ENCODE measurements at places on chromosomes 7 and 10.

- no peak for DNase-seq
These were observed 1.3 kb downstream of the SORBS1 start for GRCh38 chr10:95559896-95560277.

DNA sequence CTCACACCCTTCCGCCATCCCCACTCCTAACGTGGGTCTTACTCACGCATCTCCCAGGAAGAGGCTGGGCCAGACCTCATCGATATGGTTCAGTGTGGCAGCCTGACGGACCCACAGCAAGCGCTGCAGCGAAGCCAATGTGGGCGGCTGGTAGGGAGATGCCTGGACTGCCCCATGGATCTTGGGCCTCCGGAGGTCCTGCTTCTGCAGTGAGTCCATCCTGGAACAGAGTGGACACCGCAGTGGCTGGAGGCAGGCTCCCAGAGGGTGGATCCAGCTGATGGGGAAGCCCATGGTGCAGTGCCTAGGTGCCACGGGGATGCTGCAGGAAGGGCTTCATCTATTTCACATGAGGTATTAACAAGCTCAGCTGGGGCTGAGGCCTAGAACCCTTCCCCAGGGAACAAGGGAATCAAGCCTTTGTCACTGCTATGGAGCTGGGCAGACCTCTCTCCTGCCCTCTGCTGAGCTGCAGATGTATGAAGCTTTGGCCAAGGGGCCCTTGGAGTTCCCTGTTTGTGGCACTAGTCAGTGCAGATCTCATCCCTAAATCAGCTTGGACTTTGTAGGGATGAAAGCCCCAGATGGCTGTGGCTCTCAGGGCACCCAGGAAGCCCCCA, 13.7 kb upstream of the SAMD8 start:
- no peak for DNase-seq

- DNase-seq = no peak
These were observed 41.9 kb downstream of the SYPL1 start for GRCh38 chr7:106070201-106070551.

DNA sequence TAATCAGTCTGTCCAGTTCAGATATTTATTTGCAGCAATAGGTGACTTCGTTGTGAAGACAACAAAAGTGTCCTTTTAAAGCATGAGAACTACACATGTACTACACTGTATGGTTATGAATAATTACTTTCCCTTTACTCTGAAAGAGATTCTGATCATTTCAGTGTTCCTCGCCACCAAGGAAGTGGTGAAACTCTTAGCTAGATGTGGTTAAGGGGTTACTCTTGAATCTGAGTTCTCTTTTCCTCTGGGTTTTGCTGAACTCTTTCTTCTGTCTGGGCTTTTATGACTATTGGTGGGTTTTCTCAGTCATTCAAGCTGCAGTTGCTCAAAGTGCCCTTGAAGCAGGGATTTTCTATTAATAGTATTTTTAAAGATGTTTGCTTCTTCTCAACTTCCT, 127.9 kb upstream of the SEM1 start:
- DNase-seq = no peak

- no peak for DNase-seq
These were observed 255.4 kb downstream of the WDR11 start for GRCh38 chr10:121106611-121107010.

GRCh38 chr7:40859076-40859475, 724.3 kb downstream of the SUGCT start:
- DNase-seq = no peak

- DNase-seq = no peak
These were observed 118.3 kb downstream of the CCDC71L start for GRCh38 chr7:106542550-106543220.

DNA sequence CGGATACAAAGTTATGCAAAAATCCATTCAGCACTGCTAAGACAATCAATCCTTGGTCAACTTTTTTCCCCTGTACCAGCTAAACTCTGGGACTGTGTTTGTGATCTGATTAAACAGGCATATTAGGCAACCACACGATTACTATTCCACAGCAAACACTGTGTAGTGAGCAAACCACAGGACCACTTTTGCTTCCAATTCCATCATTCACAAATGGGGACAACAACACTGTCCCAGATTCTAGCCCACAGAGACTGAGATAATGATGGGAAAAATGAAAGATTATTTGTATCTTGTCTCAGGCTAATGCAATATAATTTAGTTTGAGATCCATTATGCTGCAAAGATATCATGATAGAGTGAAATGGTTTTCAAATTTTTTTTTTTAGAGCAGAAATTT, 163.7 kb upstream of the AOAH start:
- DNase-seq = no peak

- no peak for DNase-seq
These were observed 71.8 kb downstream of the SKAP2 start for GRCh38 chr7:26792576-26792975.

DNA sequence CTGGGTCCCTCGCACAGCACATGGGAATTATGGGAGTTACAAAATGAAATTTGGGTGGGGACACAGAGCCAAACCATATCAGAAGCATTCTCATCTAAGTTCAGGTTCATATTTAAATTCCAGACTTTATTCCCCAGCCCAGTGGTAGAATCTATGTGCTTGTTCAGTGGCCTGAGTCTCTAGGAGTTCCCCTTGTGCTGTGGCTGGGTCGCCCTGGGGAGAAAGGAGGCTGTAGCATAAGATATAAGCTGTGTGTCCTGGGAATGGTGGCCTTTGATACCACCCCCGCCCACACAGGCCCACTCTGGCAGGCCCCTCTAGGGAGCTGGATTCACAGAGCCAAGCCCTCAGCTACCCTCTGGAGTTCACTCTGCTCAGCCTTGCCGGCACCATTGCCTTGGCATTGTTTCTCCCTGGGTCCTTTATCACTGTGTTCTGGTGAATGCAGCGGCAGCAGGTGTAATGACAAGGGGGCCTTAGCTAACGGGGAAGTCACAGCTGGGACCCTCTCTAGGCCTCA, 64.2 kb downstream of the MINDY4 start:
- DNase-seq = no peak

GRCh38 chr7:45625714-45626440, 51.7 kb downstream of the ADCY1 start:
- DNase-seq = no peak

DNA sequence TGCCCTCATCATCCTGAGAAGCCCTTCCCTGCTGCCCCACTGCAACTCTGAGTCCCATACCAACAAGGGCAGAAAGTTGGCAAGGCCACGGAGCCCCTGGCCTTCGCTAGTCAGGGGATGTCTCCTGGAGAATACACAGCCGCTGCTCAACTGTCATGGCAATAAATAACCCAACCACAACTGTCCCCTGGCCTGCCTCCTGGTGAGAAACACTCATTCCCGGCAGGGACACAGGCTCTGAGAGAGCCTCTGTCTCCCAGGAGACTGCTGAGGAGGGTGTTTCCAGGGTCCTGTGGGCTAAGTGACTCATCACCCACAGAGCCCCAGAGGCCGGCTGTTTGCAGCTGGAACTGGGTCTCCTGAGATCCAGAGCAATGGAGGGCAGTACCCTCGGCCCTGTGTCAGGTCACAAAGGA, 354.1 kb downstream of the TNS3 start:
- no peak for DNase-seq

GRCh38 chr10:79346012-79346340, 1.3 kb upstream of the PPIF start:
- DNase-seq = no peak

- no peak for DNase-seq
These were observed 43.3 kb upstream of the FMC1 start for GRCh38 chr7:139297795-139298194.

GRCh38 chr7:158409816-158410330, 177.8 kb downstream of the PTPRN2 start:
- DNase-seq = no peak

DNA sequence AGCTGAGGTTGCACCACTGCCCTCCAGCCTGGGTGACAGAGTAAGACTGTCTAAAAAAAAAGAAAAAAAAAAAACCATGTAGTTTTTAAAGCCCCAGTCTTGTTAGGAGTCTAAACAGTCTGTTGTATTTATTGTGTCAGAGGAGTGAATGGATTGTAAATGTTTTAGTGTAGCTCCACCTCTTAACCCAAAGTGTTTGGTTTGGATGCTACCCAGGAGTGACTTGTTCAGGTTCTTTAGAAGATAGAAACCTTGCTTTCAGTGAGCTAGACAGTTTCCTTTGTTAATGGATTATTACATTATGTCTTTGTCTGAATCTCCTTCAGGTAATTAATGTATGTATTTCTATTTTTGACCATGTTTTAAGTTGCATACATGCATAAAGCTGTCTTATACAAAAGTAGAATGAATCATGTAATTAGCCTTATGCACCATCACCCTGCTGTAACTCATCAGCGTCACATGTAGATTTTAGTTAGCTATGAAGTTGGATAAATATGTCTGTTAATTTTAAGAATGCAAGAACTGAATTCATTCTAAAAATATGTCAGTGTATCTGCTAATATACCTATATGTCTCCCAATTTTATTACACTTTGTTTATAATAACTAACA, 97.7 kb downstream of the TAF3 start:
- DNase-seq = no peak

DNA sequence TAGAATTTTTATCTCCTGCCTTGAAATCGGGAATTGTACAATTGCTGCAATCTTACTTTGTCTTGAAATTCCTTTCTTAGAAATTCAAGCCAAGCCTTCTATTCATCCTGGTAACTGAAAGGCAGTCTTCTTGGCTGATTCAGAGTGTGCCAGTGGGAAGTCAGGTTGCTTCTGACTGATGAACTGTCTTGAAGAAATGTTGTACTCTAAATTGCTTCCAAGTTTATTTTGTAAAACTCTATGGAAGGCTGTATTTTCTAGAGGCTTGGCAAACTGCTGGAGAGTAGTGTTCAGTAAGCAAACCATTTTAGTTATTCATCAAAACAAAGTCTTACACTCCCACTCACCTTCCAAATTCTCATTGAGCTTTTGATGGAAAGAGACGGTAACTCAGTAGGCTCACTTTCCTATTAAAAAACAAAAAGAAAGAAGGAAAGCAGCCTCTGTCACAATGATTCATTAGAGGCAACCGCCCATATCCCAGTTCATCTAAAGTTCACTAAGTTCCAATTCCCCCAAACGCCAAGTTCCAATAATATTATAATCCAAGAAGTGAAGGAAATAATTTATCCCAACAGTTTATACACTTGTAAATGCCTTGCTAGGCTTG, 187.9 kb upstream of the MALRD1 start:
- DNase-seq = no peak

- DNase-seq = no peak
These were observed 5.1 kb upstream of the SH2D4B start for GRCh38 chr10:80532571-80532970.

- DNase-seq = no peak
These were observed 157.5 kb downstream of the TAX1BP1 start for GRCh38 chr7:27897441-27897847.

- no peak for DNase-seq
These were observed 125.0 kb downstream of the PRLHR start for GRCh38 chr10:118470470-118470869.

DNA sequence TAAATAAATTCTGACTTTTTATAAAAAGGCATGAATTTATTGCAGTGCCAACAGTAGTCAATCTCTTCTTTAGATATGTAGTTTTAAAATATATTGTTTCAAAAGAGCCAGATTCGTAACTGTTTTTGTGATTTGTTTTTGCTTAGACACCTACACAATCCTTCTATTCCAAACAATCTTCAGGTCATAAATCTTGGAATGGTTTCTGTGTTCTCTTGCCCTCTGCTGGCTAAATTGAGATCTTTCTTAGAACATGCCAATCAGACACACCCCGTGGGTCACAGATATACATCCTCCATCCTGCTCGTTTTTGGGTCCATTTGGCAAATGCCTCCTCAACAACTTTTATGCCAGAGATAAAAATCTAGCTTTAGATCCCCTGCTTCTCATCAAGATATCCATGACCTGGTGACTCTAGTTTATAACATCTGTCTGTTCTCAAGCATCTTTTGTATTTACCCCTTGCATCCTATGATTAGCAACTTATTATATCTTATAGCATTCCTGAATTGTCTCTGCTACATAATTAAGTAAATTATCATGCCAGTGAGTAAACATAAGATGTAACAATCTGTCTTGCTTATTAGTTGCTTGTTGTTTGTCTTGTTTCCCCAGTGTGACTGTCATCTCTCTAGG, 35.3 kb upstream of the IFRD1 start:
- DNase-seq = no peak

DNA sequence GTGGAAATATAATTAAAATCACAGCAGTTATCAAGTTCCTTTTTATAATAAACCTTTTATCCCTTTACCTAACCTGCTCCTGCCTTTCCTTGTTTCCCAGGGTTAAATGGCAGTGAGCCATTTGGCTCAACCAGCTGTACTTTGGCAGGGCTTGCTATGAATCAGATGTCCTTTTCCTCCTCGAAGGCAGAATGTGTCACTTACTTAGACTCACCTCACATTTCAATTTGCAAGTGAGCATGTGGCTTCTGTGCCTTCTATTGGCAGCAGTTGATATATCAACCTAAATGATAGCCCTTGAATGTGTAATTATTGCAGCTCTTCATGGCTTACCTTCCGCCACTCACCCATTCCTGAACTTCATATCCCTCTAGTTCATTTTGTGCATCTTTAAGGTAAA, 301.7 kb downstream of the CSTF2T start:
- no peak for DNase-seq

DNA sequence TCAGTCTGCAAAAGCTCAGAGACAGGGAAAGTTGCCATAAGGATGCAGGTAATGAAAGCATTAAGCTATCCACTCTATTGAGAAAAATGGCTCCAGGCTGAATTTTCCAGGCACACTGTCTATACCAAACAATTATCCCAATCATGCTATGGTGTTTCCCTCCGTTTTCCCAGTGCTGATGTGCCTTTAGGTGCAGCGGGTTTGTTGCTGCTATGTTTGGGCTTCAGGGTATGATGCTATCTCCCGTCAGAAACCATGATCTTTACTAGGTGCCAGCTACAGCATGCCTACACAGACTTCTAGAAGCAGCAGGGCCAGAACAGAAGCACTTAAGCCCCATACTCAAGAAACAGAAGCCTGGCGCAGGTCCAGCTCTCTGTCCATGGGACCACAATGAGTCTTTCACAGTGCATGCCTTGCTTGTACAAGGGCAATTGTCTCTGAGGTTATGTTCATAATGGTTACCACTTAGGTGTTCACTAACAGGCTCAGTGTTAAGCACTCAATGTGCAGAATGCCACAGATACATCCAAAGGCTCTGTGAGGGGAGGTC, 19.4 kb downstream of the STEAP1B start:
- no peak for DNase-seq

- no peak for DNase-seq
These were observed 269.7 kb upstream of the NFE2L3 start for GRCh38 chr7:25882151-25882773.

DNA sequence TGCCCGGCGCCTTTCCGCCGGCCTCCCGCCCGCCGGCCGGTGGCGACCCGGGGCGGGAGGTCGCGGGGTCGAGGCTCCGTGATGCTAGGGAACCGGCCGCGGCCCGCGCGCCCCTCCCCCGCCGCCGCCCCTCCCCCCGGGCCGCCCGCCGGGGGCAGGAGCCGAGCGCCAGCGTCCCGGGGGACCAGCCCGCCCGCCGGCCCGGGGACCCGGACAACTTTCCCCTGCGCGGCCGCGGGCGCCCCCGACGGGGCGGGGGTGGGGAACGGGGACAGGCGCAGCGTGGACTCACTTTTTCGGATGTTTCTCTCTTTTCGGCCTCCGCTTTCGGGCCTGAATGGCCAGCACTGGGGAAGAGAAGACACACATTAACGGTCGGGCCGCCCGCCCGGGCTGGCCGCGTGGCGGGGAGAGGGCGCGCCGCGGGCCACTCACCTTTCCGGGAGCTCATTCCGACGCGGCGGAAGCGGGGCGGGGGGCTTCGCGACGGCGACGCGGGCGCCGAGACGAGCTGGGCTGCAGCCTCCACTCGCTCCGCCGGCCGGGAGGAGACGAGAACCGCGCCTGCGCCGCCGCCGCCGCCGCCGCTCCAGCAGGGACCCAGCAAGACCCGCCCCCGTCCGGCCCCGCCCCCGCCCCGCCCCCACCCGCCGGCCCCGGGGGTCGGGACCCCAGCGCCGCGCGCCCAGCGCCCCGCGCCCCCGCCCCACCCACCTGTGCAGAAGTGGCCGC, at the start of gene SRPK2:
Gene SRPK2 (minus strand): TSS at position 566 of the 732 bp plus-strand sequence.
- peak; percentile 57 for DNase-seq

Data from T-helper 22 cell (primary cell).